ENCODE measurements at places on chromosomes 5 and 9.

- DNase-seq, result no peak
These were observed 7.4 kb downstream of the NKD2 start for GRCh38 chr5:1016036-1016435.

DNA sequence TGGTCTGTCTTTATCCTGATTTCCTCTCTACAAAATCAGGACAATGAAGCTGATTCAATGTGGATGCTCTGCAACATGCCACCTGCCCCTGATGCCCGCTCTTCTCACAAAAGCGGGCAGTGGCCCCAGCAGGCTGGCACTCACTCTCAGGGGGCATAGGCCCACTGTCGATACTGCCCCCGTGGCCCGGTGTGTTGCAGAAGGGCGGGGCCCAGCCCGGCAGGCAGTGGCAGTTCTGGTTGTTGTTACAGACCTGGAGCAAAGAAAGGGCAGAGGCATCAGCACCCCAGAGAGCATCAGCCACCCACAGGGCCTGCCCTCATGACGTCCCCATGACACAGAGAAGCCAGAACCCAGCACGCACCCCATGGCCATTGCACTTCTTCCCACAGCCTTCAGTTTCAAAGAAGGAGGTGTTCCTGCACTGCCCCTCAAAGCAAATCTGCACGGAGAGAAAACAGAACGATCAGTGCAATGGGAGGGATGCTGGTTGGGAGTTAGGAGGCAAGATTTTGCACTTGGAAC, 31.5 kb downstream of the NIPAL4 start:
- no peak for DNase-seq

- DNase-seq, result no peak
These were observed 2.2 kb upstream of the ALDOB start for GRCh38 chr9:101437806-101438232.

- no peak for DNase-seq
These were observed 14.5 kb upstream of the TGFBI start for GRCh38 chr5:136014049-136015002.

DNA sequence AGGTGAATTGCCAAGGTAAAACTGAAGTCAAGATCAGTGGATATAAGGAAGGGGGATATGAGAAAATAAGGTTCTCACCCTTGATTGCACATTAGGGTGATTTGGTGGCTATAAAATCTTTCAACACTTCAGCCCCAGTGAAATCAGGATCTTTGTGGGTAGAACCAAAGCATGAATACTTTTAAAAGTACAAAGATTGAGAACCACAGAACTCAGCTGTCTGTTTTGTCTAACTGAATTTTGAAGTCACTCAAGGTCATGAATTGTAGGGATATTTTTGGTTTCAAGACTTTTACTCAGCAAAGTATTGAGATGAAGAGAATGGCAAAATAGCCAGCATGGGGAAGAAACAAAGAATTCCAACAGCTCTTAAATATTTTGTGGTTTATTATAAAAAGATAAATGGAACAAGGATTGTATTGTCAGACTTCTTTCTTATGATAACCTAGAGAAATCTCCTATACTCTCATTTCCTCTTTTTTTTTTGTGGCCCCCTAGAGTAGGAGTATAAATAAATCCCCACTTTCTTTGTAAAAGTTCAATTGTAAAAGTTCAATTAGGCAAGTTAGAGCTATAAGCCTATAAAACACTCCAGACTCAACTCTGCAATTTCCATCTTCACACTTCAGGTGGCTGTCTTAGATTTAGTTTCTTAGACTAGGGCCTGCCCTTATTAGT, 272.9 kb downstream of the PDE4D start:
- no peak for DNase-seq

GRCh38 chr5:111502956-111503355, 9.4 kb downstream of the STARD4 start:
- no peak for DNase-seq

DNA sequence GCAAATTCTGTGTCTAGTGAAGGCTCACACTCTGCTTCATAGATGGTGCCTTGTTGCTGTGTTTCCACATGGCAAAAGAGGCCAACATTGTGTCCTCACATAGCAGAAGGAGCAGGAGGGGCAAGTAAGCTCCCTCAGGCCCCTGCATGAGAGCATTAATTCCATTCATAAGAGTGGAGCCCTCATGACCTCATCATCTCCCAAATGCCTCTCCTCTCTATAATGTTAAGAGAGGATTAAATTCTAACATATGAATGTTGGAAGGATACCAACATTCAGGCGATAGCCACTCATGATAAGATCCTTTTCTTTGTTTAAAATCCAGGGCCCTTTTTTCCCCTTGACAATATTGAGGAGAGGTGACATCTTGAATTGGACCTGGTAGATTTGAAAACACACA, 35.2 kb upstream of the PAM start:
- DNase-seq, result no peak

GRCh38 chr5:149450199-149450598, 71.1 kb upstream of the IL17B start:
- no peak for DNase-seq

DNA sequence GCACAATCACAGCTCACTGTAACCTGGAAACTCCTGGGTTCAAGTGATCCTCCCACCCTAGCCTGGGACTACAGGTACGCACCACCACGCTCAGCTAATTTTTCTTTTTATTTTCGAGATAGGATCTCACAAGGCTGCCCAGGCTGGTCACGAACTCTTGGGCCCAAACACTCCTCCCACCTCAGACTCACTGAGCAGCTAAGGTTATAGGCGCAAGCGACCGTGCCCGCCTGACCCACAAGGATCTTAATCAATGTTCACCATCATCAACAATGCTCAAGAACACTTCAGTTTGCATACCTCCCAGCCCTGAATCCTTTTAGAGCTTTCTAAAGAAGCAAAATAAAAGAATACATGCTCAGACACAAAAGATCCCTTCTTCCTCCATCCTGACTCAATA, 13.2 kb downstream of the ETF1 start:
- DNase-seq, result no peak

DNA sequence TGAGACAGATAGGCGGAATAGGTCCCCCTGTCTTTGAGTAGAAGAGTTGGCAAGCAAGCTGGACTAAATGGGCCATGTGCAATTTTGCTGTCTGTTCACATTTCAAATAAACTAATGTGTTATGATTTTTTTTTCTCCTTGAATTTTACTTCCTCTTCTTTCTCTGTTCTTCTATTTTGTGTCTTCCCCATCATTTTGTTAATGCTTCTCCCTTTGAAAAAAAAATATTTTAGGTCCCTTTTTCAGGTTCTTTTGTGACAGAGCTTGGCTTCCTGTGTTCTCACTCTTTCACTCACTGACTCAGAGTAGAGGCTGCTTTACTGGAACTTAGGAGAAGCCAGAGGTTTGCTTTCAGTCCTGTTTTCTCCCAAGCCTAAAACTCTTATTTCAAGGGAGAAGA, 48.1 kb downstream of the PTCD2 start:
- DNase-seq, result no peak

GRCh38 chr5:91042936-91043255, 340.2 kb downstream of the ARRDC3 start:
- no peak for DNase-seq

- DNase-seq, result no peak
These were observed 4.6 kb downstream of the SIT1 start for GRCh38 chr9:35646153-35646532.

DNA sequence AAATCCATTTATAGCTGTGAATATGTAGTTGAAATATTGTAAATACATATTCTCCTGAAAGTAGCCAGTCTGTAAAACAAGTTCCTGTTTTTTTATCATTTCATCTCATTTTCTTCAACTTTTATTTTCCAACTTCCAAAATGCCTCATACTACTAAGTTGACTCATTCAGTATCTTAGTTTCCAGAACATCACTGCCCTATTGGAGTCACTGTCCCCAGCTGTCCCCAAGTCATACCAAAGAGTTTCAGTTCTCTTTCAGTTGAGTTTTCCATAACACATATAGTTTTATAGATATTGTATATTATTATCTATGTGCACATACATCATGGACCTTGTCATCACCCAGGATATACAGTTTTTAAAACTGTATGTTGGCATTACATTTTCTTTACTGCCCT, 261.7 kb downstream of the CDH12 start:
- DNase-seq, result no peak

DNA sequence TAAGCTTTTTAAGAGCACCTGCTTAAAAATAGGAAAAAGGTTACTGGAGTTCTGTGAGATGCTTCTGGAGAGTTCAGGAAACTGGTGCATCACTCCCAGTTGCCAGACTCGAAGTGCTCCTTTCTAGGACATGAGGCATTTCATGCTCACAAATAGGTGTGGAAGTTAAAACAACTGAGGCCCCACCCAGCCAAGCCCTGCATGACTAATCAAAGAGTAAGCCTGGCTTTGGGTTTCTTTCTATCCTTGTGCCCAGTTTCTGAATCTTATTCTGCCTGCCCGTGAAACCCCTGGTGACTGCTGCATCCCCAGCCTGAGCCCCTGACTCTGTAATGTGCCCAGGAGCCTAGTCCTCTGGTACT, 7.7 kb downstream of the SPINK9 start:
- no peak for DNase-seq

GRCh38 chr5:45038366-45038987, 229.7 kb downstream of the MRPS30 start:
- DNase-seq, result peak; percentile 5

DNA sequence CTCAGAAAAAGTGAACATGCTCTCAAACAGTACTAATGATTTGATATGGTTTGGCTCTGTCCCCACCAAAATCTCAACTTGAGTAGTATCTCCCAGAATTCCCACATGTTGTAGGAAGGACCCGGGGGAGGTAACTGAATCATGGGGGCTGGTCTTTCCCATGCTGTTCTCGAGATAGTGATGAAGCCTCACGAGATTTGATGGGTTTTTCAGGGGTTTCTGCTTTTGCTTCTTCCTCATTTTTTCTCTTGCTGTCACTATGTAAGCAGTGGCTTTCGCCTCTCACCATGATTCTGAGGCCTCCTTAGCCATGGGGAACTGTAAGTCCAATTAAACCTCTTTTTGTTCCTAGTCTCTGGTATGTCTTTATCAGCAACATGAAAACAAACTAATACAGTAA, 401.3 kb downstream of the BNC2 start:
- no peak for DNase-seq

GRCh38 chr5:170573660-170574059, 69.8 kb downstream of the KCNIP1 start:
- DNase-seq, result no peak

DNA sequence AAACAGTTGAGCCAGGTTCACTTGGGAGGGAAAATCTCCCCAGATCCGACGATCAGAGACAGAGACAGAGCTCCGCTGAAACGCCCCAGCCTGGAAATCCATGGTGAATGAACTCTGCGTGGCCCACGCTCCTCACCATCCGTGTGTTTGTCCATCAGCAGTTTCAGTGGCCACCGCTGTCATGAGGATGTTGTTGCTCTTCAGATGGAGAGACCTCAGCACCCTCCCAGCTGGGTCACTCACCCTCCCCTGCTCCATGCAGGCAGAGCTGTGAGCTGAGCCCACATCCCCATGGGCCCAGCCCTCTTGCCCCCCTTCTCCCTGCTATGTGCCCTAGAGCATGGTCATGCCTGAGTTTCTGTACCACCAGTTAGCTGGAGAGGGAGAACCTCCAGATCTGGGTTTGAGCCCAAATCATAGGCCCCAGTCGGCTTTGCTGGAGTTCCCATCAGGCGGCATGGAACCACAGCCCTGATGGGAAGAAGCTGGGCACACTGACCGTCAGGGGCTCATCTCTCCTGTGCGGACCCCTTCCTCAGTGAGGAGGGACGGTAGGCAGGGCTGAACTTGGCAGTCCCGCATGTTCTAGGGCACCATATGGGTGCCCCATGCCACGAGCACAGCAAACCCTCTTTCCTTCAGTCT, 154.4 kb upstream of the COL5A1 start:
- no peak for DNase-seq

DNA sequence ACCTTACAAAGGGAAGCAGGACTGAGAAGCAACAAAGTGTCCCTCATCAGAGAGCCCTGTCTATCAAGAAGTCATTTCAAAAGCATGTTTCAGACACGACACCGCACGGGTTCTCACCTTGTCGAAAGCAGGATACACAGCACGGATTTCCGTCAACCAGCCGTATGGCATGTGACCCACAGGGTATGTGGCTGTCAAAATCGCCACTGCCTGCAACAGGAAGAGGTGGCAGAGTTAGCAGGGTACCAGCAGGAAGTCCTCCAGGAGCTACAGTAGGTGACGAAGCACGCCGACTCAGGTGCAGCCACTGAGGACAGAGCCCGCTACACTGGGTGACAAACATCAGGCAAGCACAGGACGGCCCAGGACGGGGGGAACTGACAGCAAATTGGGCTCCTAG, 81.2 kb downstream of the OTULIN start:
- DNase-seq, result no peak

- DNase-seq, result no peak
These were observed 3.2 kb upstream of the HSD17B3 start for GRCh38 chr9:96305171-96305570.

DNA sequence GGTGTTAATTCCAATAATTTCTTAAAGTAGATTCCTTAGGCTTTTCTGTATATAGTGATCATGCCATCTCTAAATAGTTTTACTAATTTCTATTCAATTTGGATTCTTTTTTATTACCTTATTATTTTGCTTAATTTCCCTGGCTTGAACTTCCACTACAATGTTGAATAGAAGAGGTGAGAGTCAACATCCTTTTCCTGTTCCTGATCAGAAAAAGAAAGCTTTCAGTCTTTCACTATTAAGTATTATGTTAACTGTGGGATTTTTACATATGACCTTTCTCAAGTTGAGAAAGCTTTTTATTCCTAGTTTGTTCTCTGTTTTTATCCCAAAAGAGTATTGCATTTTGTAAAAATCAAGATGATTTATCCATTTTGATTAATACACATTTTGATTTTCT, 574.5 kb upstream of the TLE4 start:
- no peak for DNase-seq

- no peak for DNase-seq
These were observed 49.6 kb downstream of the KCNN2 start for GRCh38 chr5:114411380-114411931.

DNA sequence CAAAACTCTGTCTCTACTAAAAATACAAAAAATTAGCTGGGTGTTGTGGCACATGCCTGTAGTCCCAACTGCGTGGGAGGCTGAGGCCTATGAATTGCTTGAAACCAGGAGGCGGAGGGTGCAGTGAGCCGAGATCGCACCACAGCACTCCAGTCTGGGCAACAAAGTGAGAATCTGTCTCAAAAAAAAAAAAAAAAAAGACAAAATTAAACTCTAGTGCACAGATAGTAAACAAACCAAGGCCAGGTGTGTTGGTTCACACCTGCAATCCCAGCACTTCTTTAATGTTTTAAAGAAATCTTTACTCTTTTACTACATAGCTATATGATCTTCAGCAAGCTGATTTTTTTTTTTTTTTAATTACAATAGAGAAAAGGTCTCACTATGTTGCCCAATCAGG, 8.4 kb downstream of the ZCCHC10 start:
- no peak for DNase-seq

DNA sequence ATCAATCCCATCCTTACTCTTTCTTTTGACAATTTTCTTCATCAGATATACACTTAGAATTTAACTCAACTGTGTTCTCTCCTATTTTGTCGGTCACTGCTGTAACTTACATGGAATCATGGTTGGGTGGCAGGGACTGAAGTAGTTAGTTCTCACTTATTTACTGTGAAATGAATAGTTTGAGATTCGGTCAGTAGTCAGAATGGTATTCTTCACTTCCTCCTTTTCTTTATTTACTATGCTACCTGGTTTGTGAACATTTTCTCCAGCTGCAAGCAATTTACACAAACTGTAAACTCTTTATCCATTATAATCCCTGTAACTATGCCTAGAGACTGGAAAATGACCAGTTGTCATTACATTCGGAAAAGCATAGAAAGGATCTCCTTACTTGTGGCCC, 41.5 kb upstream of the GDNF start:
- no peak for DNase-seq

GRCh38 chr5:154648706-154649105, 106.5 kb upstream of the LARP1 start:
- no peak for DNase-seq

GRCh38 chr5:144374637-144375036, 204.0 kb downstream of the KCTD16 start:
- DNase-seq, result no peak

Data from left renal pelvis (tissue), 4 donors.